ENCODE measurements at places on chromosomes 7 and 10.

DNA sequence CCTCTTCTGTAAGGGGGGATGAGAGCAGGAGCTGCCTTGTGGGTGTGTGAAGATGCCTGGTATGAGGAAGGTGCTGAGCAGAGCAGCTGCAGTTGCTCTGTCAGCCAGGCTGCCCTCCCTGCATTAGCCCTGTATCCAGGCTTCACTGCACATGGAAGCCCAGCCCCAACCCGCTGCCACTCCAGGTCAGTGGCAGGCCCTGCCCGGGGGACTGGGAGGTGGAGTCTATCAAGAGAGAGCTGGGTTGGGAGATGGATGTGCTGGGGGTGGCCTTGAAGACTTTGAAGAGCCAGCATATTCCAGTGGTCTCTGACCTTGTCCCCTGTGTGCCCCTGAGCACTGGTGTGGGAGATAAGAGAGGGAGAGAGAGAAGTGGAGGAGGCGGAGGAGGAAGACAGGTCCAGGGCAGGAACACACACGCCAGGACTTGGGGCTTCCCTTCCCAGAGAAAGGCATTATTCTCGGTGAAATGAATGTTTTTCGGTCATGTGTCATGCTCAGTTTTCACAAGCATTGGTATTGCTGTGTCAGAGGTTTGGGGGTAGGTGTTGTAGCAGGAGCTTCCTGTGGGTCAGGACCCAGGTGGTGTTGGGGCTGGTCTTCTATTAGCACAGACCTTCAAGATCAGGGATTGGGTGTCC is 2.6 kb downstream of the PPIF start:
- no peak for DNase-seq

GRCh38 chr7:69701288-69701687 is 103.0 kb downstream of the AUTS2 start:
- DNase-seq = no peak

DNA sequence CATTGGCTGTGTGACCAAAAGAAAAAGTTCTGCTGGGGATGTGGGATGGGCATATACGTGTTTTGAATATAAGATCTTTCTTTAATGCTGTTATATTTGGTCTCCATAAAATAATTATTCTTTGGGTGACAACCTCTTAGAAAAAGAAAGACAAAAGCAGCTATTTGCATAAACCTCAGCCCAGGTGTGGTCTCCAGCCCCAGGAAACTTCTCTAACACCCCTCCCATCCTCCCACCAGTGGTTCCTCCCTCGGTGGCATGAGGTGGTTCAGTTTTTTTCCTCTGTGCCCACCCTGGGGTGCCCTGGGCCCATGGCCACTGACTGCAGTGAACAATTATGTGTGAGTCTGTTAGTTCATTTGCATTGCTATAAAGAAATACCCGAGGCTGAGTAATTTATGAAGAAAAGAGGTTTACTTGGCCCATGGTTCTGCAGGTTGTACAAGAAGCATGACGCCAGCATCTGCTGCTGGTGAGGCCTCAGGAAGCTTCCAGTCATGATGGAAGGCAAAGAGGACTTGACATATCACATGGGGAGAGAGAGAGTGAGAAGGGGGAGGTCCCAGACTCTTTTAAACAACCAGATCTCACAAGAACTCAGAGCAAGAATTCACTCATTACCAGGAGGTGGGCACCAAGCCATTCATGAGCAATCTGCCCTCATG is 165.9 kb downstream of the CUX1 start:
- DNase-seq = no peak

- no peak for DNase-seq
Observed at GRCh38 chr10:71079761-71080380, 132.5 kb upstream of the UNC5B start.

DNA sequence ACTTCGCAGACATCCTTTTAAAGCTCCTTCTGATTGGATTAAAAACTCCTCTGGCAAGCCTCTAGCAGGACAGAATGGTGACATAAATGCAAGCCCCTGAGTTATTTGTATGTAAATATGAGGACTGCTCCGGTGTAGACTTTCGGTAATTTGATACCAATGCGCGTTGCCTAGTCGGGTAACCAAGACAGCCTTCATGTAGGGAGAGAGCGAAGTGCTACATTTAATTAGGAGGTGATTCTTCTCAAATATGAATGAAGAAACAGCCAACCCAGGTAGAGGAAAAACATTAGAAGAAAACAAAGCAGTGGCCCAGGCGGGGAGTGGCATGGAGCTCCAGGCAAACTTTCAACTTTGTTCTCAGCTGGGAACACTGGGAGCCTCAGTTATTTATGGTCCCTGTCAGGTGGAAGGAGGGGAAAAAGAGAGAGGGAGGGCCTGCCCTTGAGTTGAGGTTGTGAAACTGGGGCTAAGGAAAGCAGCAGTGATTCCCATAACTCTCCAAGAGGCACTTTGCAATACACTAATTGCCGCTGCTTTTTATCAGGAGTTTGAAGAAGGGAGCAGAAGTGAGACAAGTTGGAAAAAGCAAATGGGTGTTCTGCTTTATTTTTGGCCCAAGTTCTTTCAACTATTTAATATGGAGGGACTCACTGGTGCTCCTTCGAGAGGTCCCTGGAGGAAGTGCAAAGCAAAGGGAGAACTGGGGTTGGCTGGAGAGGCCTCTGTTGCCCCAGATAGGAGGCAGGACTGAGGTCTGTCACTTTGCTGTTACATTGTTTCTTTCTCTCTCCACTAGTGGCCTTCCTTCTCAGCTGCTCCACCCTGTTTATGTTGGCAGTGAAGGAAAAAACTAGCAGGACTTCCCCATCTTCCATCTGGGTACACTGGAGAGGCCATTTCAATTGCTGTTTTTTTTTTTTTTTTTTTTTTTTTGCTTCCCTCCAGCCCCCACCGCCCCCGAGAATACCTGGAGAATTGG is 234.6 kb upstream of the CCDC6 start:
- no peak for DNase-seq

GRCh38 chr10:91976317-91977051 is 52.9 kb downstream of the BTAF1 start:
- no peak for DNase-seq

DNA sequence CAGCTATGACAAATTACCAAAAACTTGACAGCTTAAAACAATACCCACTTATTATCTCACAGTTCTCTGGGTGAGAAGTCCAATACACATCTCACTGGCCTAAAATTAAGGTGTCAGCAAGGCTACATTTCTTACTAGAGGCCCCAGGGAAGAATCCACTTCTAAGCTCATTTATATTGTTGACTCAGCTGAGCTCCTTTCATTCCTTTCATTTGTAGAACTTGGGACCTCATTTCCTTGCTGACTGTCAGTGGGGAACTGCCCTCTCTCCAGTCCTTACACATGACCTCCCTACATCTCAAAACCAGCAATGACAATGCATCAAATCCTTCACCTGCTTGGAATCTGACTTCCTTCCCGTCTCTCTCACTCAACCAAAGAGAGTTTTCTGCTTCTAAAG is 240.3 kb downstream of the IPMK start:
- no peak for DNase-seq

DNA sequence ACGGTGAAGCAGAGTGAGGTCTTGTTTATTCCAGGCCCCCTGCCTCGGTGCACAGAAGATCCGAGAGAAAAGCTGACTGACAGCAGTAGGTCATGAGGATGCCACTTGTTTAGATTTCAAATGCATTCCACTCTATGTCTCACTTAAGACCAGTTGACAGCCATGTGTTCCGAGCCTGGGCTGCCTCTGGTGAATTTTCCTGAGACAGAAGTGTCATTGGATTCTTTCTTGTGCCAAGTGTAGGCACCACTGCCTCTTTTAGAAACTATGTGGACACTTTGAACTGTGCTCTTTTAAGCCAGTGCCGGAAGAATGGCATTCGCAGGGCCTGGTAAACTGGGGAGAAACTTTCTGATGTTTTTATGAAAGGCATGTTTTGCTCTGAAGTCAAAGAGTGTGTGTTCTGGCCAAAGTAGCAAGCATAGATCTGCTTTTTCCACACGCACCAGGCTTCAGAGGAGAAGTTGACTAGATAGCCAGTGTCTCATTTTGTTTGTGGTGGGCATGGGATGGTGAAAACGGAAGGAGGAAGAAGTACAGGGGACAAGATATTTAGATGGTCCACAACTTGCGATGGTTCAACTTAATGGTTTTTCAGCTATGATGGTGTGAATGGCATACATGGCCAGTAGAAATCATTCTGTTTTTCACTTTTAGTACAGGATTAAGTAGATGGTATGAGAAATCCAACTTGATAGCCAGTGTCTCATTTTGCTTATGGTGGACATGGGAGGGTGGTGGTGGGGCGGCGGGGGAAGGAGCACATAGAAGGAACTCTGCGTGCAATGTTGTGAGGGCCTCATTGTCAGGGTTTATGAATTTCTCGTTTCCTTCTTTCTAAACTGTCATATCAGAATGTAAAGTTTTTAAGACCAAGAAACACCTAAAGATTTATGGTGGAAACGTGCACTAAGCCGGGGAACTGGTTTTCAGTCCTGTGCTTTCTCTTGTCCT is 41.5 kb downstream of the CYP17A1 start:
- no peak for DNase-seq

- no peak for DNase-seq
Observed at GRCh38 chr10:27998954-27999275, at the start of gene ODAD2. Gene ODAD2, minus strand, starts transcription at chr10:27999079. Its CDS starts 3,937 bp downstream, at chr10:27995142.

GRCh38 chr10:109746861-109747260 is 176.4 kb downstream of the XPNPEP1 start:
- no peak for DNase-seq

GRCh38 chr10:78010278-78010677 is 19.0 kb downstream of the POLR3A start:
- DNase-seq = no peak

DNA sequence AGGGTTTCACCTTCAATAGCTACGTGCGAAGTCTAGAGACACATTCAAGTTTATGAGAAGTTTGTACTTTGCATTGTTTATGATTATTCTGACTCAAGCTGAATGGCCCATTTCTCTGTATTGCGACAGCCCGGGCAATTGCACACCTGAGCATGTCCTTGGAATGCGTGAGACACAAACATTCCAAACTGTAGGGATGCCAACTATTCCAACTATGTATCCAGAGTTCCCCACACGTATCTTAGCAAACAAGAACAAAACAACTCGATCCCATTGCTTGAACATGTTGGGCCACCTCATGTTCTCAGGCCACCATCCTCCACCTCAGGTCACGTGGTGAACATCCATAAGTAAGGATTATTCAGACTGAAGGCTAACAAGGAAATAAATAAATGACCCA is 51.4 kb upstream of the EGFR start:
- DNase-seq = no peak

GRCh38 chr10:69465457-69466157 is 14.3 kb downstream of the TSPAN15 start:
- no peak for DNase-seq

DNA sequence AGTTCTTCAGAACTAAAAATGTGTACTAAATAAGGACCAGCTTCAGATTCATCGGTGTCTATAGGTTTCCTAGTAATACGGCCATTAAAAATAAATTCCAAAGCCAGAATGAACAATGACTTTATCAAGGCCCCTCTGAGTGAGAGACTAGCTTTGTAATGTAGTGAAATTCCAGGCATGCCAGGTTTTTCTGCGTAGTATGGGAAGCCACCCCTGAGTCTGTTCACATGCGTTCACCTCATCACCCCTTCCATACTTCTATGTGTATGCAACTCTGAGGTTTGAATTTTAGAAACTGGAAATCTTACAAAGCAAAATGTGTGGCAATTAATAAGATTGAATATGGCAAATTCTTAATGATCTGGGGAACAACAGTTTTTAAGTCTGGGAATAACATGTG is 24.5 kb downstream of the RNF32 start:
- DNase-seq = no peak

- peak; percentile 30 for DNase-seq
Observed at GRCh38 chr7:77903597-77903996, 105.0 kb downstream of the PHTF2 start.

DNA sequence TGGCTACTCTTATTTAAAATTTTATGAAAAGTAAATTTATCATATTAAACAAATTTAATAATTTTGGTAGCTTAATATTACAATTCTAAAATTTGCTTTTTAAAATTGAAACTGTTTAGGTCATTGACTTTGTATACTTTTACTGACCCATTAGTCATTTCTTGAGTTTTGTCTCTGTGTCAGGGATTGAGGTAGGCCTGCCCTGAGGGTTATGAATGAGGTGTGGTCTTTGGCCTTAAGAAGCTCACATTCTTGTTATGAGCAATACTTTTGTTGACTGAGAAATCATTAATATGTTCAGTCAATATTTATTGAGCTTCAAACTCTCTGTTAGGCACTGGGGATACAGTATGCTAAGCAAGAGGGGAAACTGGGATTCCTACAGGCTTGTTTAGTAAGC is 47.0 kb upstream of the RPA3 start:
- no peak for DNase-seq

- no peak for DNase-seq
Observed at GRCh38 chr10:17092986-17093803, 36.4 kb downstream of the CUBN start.

DNA sequence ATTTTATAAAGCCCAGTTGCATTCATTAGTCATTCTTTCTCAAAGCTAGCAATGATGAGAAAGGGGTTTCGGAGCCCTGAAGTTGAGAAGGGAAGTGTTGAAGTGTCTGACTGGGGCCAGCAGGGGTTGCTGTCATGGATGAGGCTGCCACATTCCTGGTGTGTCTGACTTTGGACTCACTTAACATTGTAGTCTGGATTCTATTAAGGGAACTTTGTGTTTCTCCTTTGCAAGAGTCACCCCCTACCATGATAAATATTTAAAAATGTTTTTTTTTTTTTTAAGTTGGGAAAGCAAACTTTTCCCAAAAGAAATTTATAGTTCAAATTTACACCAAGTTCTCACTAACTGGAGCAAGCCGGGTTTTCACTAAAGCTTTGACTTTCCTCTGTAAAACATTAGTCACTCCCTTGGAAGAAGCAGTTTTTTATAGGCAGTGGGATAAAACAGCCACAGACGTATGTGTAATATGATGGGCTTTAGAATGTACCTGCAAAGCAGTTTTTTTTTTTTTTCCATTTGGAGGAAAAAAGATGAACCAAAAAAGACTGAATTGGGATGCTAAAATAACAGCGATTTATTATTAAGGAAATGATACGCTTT is 243.6 kb downstream of the TWIST1 start:
- DNase-seq = no peak

- no peak for DNase-seq
Observed at GRCh38 chr7:98186452-98187137, 24.6 kb upstream of the BHLHA15 start.

Measured in activated CD4-positive, alpha-beta T cell treated with anti-CD3 and anti-CD28 coated beads for 36 hours (primary cell).